NCI-H1105 treated with DMSO at 0.1 percent for 48 hours (cell line): ENCODE measurements at places on chromosomes 3 and 15.

DNA sequence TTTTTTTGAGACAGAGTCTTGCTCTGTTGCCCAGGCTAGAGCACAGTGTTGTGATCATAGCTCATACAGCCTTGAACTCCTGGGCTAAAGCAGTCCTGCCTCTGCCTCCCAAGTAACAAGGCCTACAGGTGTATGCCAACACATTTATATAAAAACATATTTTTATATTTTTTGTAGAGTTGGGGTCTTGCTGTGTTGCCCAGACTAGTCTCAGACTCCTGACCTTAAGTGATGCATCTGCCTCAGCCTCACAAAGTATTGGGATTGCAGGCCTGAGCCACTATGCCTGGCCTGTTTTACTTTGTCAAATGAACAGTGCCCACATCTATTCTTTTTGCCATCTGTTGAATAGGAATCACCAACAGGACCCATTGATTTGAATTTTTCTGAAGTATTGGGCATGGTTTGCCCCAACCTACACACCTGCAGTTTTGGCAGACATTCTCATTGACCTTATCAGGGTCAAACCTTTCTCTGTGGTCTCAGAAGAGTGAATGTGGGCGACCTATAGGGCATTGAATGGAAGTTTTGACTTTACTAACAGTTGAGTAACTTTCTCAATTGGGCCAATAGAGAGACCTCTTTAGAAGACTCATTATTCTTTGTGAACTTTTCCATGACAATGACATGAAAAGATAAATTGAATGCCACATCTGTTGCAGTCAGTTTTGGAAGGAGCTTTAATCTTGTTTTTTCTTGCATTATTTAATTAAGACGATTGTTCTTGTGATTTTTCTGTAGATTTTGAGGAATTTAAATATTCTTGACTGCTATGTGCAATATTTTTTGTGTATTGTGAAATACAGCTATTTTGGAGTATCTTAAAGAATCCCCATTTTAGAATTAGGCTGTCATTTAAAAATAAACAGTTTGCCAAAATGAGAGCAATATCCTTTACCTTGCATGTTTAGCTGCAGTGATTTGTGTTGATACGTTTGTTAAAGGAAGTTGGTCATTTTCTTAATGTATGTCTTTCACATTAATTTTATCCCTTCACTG is 2.7 kb downstream of the IREB2 start:
- DNase-seq, result no peak

GRCh38 chr15:79208179-79208578 is 74.3 kb upstream of the ANKRD34C start:
- DNase-seq, result no peak

DNA sequence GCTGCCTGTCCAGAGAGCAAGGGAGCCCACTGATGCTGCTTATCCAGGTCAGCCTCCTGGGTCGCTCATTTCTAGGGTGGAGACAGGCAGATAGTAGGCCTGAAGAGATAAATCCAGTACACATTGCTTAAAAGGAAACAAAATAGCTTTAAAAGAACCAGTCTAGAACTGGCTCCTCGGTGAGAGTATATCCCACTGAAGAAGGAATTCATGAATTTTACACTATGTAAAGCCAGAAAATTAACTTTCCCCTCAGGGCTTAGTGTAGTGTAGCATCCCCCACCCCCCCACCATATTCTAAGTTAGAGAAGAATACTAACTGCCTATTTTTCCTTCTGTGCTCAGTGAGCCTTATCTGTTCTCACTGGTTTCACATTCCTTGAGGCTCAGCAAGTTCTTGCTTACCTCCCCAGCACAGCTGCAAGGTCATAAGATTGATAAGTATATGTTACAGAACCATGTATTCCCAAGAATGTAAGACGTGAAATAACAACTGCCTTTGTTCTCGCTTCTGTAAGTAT is 30.5 kb upstream of the NOX5 start:
- DNase-seq, result no peak

DNA sequence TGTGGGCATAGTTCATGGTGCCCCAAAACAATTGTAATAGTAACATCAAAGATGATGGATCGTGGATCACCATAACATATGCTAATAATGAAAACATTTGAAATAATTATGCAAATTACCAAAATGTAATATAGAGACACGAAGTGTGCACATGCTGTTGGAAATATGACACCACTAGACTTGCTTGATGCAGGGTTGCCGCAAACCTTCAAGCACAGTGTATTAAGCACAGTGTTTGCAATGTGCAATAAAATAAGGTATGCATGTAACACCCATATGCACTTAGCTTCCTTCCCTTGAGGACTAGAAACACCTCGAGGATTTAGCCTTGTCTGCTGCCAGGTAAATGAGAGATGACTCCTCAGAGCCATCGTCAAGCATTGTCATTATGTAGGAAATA is 10.9 kb upstream of the GJD2 start:
- DNase-seq, result no peak

DNA sequence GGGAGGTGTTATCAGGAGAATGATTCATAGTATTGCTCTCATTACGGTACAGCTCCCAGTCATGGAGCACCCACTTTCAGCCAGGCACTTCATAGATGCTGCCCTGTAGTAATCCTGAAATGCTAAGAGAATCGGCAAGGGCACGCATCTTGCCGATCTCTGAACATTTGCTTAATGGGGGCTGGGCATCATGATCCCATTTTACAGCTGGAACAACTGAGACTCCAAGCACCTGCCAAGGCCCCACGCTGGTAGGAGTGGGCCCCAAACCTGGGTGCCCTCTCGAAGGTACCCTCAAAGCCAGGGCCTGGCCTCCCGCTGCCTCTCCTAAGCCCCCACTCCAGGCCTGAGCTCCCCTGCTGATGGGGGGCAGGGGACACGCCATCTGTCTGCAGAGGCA is 47.3 kb downstream of the RPN1 start:
- DNase-seq, result no peak

- DNase-seq, result no peak
Measured at GRCh38 chr15:88658972-88659931, 20.4 kb downstream of the ISG20 start.

DNA sequence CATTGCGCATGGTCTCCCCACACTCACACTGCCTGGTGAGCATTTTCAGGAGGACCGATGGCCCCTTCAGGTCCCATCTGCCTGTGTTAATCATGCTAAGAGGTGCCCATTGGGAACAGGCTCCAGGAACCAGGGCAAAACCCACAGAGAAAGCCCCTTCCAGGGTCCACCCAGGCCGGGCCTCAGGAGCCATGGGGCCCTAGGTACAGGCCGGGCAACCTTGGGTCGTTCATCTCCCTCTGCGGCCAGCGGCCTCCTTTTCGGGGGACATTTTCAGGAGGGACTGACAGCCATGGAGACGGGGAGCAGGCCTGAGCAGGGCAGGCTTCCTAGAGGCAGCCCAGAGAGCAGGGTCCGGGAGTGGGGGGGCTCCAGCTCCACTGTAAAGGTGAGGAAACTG is 68.0 kb upstream of the TAMM41 start:
- no peak for DNase-seq

GRCh38 chr3:35184775-35185174 is 454.6 kb upstream of the ARPP21 start:
- no peak for DNase-seq

- DNase-seq, result peak; percentile 76
Measured at GRCh38 chr3:169863458-169863899, 6.3 kb downstream of the LRRC31 start.

GRCh38 chr15:91496754-91497691 is 356.5 kb upstream of the SLCO3A1 start:
- no peak for DNase-seq

- DNase-seq, result no peak
Measured at GRCh38 chr15:41934843-41935242, 37.5 kb downstream of the EHD4 start.

GRCh38 chr15:61951949-61952348 is 108.3 kb downstream of the VPS13C start:
- peak; percentile 62 for DNase-seq

DNA sequence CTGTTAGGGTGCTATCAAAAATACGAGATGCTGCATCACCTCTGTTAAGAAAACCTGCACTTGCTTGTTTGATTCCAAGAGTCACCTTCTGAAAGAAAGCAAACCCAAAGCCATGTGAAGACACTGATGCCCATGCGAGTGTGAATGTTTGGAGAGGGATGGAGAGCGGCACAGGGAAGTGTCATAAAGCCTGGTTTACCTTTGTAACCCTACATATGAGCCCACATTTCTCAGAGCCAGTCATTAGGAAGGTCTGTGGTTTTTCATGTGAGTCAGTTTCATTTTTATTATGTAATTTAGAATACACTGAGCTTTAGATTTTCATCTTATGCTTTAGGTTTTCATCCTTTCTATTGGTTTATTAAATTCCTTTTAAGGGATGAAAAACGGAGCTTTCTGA is 896.8 kb downstream of the ROBO1 start:
- no peak for DNase-seq

DNA sequence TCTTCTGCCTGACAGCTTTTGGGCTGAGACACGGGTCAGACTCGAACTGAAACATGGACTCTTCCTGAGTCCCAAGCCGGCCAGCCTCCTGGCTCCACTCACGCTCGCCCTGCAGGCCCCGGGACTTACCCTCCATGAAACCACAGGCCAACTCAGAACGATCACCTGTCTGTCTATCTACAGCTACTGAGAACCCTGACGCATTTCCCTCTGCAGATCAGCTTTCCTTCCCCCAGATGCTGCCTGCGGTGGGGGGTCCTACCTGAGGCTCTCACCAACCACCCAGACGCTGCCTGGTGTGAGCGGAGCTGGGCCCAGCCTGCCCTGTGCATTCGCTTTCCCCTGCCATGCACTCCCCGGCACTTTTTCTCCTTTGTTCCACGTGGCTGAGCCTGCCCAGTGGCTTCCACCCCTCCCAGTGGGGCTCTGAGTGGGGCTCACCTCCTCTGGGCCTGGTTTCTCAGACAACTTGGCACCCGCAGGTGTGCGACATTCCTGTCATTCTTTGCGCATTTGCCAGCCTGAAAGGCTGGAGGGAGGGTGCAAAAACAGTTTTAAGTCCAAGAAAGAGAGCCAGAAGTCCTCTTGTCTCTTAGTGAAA is 60.2 kb downstream of the PLXNA1 start:
- DNase-seq, result no peak

GRCh38 chr3:45673273-45673672 is 15.9 kb upstream of the SACM1L start:
- no peak for DNase-seq

DNA sequence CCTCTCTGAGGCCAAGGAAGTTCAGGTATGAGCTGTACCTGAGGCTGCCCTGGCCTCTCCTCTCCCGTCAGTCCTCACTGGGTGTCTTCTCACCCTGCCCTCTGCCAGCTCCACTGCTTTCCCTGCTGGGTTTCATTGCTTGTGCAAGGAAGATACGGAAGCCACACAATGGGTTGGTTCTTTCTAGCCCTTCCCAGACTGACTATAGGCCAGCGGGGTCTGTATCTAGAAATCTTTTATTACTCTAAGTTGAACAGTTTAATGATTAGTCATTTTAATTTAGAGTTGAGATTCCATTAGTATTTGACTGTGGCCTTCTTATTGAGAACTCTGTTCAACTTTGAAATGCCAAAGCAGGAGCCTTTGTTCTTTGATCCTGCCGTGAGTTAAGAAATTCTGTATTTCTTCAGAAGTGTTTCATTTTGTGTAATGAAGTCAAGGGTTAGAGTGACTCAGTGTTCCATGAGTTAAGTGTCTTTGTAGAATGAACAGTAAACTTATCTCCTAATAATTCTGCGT is 16.2 kb downstream of the C3orf62 start:
- DNase-seq, result no peak

GRCh38 chr15:52257734-52258062 is 37.9 kb downstream of the MYO5C start:
- DNase-seq, result peak; percentile 9

- no peak for DNase-seq
Measured at GRCh38 chr3:120451806-120452205, 1.0 kb upstream of the FSTL1 start.

DNA sequence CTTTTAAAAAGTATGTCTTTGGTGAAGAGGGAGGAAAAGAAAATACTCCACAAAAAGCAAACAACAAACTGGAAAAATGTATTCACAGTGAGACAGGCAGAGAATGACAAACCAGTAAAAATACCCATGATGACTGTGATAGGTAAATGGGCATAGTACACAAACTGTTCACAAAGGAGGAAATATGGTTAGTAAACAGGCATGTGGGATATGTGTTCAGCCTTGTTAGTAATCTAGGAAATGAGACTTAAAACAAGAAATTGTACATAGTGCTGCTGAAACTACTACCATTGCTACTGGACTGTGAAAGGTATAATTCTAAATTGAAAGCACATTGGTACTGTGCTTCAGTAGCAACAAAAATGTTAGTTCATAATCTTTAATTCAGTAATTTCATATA is 50.1 kb downstream of the UBE2E2 start:
- DNase-seq, result no peak

GRCh38 chr3:72154391-72155335 is 369.7 kb upstream of the PROK2 start:
- DNase-seq, result no peak

DNA sequence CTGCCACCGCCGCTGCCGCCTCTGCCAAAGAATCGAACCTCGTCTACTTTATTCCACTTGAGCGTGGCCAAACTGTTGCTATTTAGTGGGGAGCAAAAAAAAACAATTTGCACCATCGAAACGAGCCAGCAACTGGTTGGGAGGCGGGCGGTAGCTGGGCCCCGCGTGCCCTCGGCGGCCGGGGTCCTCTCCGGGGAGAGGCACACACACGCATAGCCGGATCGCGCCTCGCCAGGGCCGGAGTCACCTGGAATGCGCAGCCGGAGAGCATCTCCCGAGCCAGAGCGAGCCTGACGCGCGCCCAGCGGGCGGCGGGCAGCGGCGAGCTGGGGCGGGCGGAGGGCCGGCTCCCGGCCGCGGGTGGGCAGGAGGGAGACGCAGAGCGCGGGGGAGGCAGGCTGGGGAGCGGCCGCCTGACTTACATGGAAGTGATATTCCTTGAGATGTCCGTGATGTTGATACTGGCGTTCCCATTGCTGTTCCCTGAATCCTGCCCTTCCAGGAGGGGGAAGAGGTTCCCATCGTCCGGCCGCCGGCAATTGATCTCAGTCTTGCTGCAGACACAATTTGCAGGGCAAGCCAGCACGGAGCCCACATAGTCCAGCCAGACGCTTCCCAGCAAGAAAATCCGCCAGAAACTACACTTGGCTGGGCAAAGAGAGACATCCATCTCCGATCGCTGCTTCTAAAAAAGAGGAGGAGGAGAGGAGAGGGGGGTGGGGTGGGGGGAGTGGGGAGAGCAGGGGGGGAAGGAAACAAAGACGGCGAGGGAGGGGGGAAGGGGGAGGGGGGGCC is 858 bp downstream of the NTRK3 start:
- peak; percentile 28 for DNase-seq

GRCh38 chr15:88243895-88244787 is 12.4 kb downstream of the NTRK3 start:
- DNase-seq, result no peak

DNA sequence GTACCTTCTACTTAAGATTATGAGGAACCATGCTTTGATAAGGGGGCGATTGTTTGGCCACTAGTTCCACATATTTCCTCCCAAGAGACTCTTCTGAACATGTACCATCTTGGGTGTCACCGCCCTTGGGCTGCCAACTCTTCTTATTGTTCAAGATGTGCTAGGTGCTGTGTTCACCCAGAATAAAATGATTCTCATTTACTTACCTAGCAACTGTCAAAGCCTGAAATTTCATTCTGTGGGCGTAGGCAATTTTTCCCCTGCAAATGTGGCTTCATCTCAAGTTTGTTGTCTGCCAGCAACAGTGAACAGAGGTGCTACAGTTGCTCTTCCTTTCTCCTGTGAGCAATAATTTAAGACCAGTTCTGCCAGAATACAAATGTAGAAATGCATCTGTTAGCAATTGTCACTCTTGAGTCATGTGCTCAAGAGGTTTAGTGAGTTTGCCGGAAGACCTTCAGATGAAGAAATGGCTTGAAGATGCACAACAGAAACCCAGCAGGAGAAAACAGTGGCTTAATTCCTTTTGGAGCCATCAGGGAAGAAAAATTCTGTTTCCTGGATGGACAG is 41.3 kb upstream of the RARB start:
- DNase-seq, result no peak

- no peak for DNase-seq
Measured at GRCh38 chr3:9754678-9755077, 4.9 kb downstream of the OGG1 start.
